Right renal pelvis (tissue), 4 donors: ENCODE measurements at places on chromosomes 3 and 15. TPM values are rescaled to one million over a fixed set of nuclear protein-coding genes. Genes with fewer than 3 reads are reported as not detected.

DNA sequence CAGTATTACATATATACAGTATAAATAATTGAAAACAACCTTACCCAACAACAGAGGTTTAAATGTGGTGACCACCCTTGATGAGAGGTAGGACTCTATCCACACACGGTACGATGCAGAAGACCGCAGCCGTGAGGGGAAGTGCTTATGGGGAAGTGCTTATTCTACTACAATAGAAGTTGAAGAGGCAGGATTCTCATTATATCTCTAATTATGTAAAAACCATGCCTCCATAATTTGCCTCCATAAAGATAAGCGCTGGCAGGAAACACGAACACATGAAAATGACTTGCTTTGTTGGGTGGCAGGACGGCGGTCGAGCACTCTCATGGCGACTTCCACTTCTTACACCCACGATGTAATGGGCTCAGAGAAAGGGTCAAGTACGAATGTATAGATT lies 7.2 kb upstream of the MUC13 start:
- DNase-seq: no peak

- DNase-seq: no peak
Observed at GRCh38 chr15:50150349-50150748, 31.3 kb upstream of the ATP8B4 start.

DNA sequence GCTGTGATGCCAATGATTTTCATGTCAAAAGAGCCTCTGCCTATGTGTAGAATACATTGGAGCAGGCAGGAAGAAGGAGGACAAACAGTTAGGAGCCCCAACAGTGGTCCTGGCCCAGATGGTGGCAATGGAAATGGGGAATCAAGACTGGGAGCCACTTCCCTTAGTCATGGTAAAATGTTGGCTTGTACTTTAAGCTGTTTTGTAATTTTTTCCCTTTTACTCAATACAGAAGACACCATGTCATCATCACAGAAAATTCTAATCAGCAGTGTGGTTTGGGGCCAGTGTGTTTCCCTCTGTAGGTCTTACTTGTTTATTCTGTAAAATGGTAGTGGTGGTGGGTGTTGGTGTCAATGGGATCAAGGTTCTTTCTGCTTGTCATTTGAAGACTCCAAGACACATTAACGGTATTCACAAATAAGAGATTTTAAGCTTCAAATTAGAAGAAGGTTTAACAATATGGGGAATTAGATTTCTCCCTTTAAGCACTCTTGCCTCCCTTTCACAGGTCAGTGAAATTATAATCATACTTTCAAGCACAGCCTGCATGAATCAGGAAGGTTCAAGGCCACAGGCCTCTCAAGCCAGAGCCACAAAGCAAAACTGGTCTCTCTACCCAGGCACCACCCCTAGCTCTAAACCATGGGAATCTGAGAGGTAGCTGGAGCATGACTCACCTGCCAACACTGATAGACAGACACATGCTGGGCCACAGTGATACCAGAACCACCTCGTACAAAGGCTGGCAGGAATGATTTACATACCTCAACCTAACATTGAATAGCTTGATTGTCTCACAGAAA lies 24.9 kb downstream of the SIAH2 start:
- DNase-seq: no peak

DNA sequence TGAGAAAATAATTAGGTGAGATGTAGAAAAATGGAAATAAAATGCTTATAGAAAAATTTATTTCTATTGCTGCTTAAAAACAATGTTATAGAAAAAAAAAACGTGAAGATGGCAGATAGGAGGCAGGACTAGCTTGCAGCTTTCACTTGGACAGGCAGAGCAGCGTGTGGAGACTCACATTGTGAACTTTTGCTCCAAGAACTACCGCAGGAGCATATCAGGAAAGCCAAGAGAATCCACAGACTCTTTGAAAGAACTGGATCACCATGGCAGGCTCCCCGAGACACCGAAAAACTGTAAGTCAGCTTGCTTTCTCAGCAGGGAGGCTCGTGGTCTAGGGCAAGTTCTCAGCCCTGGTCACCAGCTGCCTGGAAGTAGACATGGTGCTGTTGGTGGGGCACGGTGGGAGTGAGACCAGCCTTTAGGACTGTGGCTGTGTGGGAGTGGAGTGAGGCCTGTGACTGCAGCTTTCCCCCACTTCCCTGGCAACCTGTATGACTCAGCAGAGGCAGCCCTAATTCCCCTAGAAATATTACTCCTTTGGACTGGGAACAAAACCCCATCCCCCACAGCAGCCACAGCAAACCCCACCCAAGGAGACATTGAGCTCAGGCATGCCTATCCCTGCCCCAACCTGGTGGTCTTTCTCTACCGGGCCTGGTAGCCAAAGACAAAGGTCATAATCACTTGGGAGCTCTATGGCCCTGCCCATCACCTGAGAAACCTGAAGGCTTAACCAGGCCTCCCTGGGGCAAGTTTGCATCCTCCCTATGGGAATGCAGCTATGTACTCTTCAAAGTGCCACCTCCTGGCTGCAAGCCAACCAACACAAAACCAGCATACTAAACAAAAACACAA lies 22.8 kb downstream of the STRIT1 start:
- DNase-seq: no peak

- no peak for DNase-seq
Observed at GRCh38 chr3:28718074-28718849, 369.6 kb upstream of the AZI2 start.

The RBP2 gene
- not detected for polyA plus RNA-seq

The GAP43 gene
- polyA plus RNA-seq: 4.0 TPM

The PRICKLE2 gene
- polyA plus RNA-seq: 17.4 TPM

The GOLGA6L22 gene
- polyA plus RNA-seq: not detected

The NUDT16 gene
- 44.6 TPM for polyA plus RNA-seq
